Fibroblast of lung (primary cell): ENCODE measurements at places on chromosomes 2 and 18. TPM values are rescaled to one million over a fixed set of nuclear protein-coding genes. Genes with fewer than 3 reads are reported as not detected.
A peak's percentile ranks its signal among the peaks of the same experiment; 100 is the strongest.

DNA sequence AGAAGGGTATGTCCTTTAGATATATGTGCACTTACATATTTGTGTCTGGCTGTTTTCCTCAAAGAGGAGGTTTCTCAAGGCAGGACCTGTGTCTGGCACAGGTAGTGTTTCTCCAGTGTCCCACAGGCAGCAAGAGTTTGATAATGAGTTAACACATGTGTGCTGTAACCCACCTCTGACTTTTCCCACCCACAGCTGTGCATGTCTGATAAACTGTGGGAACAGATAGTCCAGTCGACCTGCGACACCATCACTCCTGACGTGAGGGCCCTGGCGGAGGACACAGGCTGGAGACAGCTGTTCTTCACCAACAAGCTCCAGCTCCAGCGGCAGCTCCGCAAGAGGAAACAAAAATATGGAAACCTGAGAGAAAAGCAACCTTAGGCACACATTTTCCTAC, 58.2 kb downstream of the SLC16A14 start:
- no peak for DNase-seq

DNA sequence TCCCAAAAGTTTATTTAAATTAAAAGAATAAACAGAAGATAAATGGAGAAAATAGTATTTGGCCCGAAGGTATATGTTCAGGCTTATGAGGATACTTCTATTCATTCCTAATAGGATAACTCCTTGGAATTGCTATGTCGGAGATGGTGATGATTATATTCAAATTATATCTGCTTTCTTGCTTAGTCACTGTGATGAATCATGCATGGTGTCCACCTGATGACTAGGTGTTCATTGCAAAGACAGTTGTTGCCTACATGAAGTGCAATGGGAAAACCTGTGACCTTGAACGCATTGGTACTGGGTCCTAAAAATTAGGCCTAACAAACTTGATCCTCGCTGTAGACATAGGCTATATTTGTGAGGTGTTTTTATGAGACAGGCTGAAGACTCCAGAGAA, 617.3 kb upstream of the ZEB2 start:
- DNase-seq: no peak

Gene COL3A1
- 925 and 2,431 TPM in 2 replicates for total RNA-seq

- DNase-seq: peak; percentile 17
These were observed 5.2 kb downstream of the KLHL29 start for GRCh38 chr2:23390152-23390551.

Gene BCL2
- total RNA-seq: 3.6 and 9.0 TPM in 2 replicates

- DNase-seq: peak; percentile 40
These were observed 142.2 kb downstream of the RAPGEF4 start for GRCh38 chr2:172877826-172878225.

GRCh38 chr2:68907232-68907919, 36.2 kb upstream of the BMP10 start:
- DNase-seq: no peak

Gene PLCL1
- 0.83 and 1.3 TPM in 2 replicates for total RNA-seq

Gene ZSWIM2
- under 0.01 TPM in 1 of 2 replicates, not detected in the other for total RNA-seq

DNA sequence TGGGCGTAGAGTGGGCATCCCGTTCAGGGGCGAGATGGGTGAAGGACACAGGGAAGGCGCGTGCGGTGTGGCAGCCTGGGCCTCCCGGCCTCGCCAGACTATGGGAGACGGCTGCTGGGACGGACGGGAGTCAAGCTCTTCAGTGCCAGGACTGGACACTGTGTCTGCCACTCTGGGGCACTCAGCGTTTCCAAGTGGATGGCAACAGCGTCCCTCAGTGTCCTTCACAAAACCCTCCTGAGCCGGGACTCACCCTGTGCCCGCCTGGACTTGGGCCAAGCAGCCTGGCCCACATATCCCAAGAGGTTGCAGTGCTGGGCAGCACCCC, 16.3 kb upstream of the BOK start:
- no peak for DNase-seq

Gene FOXI3
- total RNA-seq: not detected in 2 replicates

DNA sequence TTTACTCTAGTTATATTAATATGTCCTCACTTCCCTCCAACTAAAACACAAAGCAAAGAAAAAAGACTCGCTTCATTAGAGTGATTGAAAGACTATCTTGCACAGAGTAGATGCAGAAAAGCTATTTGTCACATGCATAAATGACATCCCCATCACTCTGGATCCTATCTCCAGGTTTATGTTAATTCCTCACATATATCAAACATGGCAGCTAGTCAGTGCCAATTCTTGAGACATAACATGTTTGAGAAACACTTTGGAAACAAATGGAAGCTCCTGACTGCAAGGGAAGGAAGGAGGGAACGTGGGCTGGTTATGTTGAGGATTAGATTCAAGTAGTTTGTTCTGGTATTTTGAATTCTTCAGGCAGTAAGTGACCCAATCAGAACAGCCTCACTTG, 89.8 kb upstream of the BCL2L11 start:
- DNase-seq: no peak

DNA sequence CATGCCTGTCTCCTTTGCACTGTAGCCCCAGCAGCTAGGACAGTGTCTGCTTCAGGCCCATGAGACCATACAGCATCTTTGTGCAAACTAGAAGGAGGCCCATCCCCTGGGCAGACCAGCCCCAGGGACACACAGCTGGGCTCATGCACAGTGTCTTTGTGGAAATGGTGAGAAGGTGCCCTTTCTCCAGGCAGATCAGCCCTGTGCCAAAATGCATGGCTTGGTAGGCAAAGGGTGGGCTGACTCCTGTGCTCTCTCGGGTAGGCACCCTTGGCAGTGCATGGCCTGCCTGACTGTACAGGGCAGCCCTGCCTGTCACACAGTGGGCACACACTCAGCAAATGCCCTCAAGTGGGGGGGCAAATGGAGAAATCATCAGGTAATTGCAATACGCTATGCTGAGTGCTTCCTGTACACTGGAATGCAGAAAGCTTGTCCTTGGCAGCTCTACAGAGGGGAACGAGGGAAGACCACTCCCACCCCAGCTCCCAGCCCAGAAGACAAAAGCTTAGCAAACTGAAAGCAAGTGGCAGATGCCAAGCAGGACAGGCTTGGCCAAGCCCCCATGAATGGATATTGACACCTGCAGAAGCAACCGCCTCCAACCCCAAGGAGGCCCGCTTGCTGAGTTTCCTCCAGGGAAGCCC, 21.6 kb downstream of the TNS1 start:
- no peak for DNase-seq

- DNase-seq: no peak
These were observed 307.5 kb downstream of the GALR1 start for GRCh38 chr18:77557046-77557587.

Gene REG3A
- total RNA-seq: not detected in 2 replicates
